Neural progenitor cell (in vitro differentiated cells): ENCODE measurements at places on chromosomes 7 and 10.

DNA sequence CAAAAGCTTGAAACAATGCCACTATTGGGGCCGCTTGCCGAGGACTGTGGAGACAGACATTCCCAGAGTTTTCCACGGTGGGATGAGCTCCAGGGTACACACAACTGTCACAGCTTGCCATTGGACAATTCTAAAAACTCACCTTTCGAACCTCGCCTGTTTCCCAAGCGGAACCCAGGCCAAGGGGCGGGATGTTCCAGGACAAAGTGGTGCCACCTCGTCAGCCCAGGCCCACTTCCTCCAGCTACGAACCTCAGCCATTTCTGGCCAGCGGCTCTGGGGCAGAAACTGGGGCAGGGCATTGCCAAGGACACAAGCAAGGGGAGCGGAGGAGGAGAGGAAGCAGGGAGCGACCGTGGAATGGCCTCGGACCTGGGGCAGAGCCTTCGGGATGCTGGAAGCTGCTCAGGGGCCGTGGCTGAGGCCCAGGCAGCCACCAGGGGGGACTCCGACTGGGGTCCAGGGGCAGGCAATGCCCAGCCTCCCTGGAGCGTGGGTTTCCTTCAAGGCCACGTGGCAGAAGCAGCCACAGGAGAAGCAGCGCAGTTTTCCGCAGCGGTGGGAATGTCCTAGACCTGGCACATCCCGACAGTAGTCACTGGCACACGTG, 44.7 kb upstream of the INSIG1 start:
- no peak for DNase-seq

GRCh38 chr10:61682323-61682722, 19.6 kb downstream of the CABCOCO1 start:
- DNase-seq = no peak

DNA sequence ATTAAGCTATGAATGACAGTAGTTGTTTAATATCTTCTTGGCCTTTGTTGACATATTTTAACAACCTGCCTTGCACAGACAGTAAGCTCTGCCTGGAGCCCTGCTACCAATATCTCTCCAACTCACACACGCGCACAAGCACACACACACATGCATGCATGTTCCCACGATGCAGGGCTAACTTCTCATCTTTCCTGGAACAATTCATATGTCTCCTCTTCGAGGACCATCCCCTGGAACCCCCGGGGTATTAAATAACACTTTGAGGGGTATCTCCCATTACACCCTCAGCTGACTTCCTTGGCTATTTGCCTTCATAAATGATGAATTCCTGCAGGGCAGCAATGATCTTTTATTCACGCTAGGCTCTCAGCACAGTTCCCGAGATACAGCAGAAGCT, 258.0 kb downstream of the TRIL start:
- DNase-seq = no peak

DNA sequence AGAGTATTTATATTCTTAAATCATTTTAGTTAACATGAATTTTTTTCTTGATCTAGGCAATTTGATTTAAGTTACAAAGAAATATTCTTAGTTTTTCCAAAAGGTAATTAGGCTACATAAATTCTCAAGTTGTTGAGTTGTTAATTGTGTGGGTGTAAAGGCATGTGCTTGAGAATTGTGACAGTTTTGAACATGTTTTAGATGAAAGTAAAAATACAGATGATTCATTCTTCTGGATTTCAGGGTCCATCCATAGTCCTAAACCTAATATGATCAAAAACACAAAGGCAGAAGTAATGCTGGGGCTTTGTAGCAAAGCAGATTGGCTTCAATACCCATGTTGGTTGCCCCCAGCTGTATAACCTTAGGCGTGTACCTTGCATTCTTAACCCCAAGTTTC, 127.9 kb downstream of the CPED1 start:
- no peak for DNase-seq

- no peak for DNase-seq
Observed at GRCh38 chr10:48526846-48527505, 77.9 kb downstream of the ARHGAP22 start.

DNA sequence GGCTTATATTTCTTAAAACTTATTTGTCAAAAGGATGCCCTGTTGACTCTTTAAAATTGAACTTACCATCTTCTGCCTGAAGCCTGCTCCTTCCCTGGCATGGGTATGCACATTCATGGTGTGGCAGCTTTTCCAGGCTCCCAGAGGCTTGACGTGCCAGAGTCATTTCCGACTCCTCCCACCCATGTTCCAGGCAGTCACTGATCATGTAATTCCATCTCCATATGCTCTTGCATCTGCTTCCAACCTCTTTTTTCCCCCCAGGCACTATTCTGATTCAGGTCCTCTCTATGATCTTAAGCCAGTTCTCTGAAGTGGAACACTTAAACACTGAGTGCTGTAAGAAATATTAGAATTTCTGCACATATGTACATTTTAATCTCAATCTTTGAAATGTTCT, 82.2 kb downstream of the CFAP58 start:
- no peak for DNase-seq

- DNase-seq = no peak
Observed at GRCh38 chr7:47371317-47371716, 210.6 kb downstream of the TNS3 start.

GRCh38 chr7:25391961-25392587, 163.8 kb upstream of the NPVF start:
- DNase-seq = no peak

- no peak for DNase-seq
Observed at GRCh38 chr10:130350996-130351395, 214.8 kb downstream of the GLRX3 start.

- peak; percentile 7 for DNase-seq
Observed at GRCh38 chr7:148782757-148783456, 84.2 kb downstream of the CUL1 start.

DNA sequence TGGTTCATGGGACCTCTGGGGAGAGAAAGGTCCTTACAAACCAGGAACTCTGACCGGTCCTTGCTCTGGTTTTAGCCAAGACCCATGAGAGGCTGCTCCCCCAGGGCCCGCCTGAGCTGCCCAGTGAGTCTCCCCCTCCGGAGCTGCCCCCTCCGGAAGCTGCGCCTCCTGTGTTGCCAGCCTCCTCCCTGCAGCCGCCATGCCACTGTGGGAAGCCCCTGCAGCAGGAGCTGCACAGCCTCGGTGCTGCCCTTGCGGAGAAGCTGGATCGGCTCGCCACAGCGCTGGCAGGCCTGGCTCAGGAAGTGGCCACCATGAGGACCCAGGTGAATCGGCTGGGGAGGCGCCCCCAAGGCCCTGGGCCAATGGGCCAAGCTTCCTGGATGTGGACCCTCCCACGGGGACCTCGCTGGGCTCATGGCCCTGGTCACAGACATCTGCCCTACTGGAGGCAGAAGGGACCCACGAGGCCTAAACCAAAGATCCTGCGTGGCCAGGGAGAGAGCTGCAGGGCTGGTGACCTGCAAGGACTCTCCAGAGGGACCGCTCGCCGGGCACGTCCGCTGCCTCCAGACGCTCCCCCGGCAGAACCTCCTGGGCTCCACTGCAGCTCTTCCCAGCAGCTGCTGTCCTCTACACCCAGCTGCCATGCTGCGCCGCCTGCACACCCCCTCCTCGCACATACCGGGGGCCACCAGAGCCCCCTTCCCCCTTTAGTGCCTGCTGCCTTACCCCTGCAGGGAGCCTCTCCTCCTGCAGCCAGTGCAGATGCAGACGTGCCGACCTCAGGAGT, 40.1 kb downstream of the ZNF467 start:
- DNase-seq = no peak

- no peak for DNase-seq
Observed at GRCh38 chr10:95573964-95574604, 12.9 kb upstream of the SORBS1 start.
